Omental fat pad (tissue), 4 donors: ENCODE measurements at places on chromosomes 7 and 10. TPM values are rescaled to one million over a fixed set of nuclear protein-coding genes. Genes with fewer than 3 reads are reported as not detected.

EEPD1 gene
- 6.5 TPM for total RNA-seq

PLXDC2 gene
- total RNA-seq = 79.9 TPM

ABCB8 gene
- 39.4 TPM for total RNA-seq

PRPS1L1 gene
- not detected for total RNA-seq

CYP26C1 gene
- total RNA-seq = not detected

CREB3L2 gene
- 39.0 TPM for total RNA-seq

DNA sequence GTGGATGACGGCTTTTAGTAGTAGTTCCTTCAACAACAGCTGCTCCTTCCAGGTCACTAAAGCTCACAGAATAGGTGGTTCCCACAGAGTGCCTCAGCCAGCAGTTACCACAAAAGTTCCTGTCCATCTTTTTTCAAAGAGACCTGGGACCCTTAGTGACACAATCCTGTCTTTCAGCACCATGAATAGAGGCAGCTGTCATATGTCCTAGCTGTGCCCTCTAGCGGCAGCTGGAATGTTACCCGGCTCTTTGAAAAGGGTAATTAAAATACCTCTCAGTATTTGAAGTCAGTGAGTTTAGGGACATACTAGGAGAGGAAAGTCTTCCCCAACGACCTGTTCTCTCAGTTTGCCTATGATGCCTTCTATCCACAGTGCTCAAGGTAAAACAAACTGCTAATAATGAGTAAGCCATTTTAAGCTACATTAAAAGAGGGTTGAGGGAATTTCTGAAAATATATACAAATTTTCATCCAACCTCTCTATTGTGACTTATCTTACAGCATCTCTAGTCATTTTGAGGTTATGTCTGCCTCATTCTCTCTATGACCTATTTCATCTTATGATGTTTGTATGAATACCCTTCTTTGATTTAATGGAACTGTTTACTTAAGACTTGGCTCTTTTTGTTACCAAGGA lies 290.8 kb downstream of the NXPH1 start:
- no peak for DNase-seq

DNA sequence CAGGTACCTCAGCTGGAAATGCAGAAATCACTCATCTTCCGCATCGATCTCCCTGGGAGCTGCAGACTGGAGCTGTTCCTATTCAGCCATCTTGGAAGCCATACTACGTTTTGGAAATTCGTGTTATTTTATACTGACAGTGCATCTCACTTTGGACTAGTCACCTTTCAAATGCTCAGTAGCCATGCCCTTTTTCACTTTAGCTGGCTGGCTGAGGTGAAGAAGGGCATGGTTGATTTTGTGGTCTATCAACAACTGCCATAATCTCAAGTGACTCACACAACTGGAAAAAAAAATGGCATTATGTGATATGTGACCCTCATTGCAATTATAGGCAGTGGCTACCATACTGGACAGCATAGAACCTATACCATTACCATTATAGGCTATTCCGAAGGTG lies 100.5 kb downstream of the CCDC71L start:
- no peak for DNase-seq

GRCh38 chr10:22285130-22285529 lies 31.1 kb upstream of the COMMD3 start:
- no peak for DNase-seq

DNA sequence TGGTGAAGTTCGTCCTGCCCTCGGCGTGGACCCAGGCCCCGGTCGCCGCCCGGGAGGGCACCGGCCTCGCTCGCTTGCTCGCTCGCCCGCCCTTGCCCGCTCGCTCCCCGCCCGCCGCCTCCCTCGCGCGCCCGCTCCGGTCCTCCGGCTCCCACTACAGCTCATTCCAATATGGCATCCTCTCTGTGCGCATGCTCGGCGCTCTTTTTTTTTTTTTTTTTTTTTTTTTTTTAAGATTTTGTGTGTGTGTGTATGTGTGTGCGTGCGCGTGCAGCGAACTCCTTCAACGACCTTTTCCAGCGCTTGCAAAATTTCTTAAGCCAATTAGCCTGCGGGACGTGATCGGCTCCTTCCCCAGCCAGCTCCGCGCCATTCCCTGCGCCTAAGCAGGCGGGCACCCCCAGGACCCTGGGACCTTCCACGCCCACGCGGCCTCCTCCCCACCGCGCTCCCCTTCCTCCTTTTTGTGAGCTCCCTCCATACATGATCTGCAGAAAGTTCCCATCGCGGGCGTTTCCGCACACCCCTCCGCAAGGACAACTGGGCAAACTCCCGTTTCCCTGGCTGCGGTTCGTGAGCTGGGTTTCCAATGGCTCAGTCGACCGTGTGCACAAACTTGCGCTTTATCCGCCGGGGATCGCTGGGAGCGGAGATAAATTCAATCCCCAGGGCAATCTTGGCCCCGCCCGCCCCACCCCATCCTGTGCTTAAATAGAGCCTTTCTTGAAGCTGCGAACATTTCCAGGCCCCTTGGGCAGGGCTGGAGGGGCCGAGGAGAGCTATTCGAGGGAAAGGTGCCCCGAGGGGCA lies at the start of gene SFMBT2:
Gene SFMBT2, minus strand, starts transcription at position 173 of the 809 bp plus-strand sequence. CDS start 29,136 bp downstream, outside the sequence.
- no peak for DNase-seq

DNA sequence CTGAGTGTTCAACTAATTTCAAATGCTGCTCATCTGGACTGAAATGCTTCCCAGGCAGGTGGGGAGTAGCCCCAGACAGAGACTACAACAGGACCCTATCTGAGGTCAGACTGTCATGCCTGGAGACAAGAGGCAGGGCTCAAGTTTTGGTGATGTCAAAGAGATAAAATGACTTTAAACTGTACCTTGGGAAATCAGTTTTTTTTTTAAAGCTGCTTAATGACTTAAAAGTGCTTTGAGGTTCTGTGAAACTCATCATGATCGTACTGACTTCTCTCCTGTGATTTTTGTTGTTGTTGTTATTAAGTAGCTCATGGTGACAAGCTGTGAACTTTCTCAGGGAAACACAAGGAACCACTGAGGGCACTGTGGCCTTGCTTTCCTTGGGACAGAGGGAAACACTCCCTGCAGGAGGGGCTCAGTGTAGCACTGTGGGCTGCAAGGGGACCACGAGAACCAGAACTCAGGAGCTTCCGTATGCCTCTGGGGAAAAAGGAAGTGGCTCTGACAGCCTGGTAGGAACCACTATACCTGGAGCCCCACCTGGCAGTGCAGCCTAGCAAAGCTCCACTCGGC lies 9.5 kb downstream of the HIPK2 start:
- DNase-seq = no peak

DNA sequence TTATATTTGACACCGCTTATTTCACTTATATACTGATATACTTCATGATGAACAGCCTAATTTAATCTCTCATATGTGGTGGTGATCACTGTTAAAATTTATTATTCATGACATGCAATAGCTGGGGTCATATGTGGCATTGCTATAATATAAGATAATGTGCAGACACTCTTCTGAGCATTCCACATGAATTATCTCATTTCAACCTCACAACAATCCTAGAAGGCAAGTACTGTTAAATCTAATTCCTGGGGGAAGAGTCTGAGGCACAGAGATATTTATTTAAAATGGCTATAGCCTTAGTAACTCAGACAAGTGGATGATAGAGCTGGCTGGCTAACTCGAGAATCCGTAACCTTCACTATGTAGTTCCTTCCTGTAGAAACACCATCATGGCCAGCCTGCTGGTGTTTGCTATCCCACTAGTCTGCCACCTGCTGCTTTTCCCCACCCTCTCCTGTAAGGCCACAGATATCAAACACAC lies 46.6 kb upstream of the A1CF start:
- DNase-seq = no peak

DNA sequence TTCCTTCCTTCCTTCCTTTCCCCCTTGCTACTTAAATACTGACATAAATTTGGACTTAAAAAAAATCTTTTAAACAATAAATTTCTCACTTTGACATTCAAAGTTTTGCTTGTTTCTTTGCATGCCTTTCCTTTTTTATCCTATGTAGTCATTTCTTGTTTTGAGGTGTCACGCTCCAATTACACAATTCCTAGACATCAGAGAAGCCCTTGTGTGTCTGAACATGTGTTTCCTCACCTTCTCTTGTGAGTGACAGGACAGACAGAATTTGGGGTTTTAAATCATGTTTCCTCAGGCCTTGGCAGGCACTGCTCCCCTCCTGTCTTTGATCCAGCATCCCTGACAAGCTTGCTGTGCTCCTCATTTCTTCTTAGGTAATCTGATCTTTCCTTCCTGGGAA lies 91.3 kb downstream of the CYTH3 start:
- no peak for DNase-seq

GRCh38 chr10:66058594-66058993 lies 867.2 kb upstream of the LRRTM3 start:
- DNase-seq = no peak

GRCh38 chr7:11437994-11438393 lies 394.0 kb downstream of the THSD7A start:
- DNase-seq = no peak
